ENCODE measurements at places on chromosomes 3 and 15. TPM values are rescaled to one million over a fixed set of nuclear protein-coding genes. Genes with fewer than 3 reads are reported as not detected.

DNA sequence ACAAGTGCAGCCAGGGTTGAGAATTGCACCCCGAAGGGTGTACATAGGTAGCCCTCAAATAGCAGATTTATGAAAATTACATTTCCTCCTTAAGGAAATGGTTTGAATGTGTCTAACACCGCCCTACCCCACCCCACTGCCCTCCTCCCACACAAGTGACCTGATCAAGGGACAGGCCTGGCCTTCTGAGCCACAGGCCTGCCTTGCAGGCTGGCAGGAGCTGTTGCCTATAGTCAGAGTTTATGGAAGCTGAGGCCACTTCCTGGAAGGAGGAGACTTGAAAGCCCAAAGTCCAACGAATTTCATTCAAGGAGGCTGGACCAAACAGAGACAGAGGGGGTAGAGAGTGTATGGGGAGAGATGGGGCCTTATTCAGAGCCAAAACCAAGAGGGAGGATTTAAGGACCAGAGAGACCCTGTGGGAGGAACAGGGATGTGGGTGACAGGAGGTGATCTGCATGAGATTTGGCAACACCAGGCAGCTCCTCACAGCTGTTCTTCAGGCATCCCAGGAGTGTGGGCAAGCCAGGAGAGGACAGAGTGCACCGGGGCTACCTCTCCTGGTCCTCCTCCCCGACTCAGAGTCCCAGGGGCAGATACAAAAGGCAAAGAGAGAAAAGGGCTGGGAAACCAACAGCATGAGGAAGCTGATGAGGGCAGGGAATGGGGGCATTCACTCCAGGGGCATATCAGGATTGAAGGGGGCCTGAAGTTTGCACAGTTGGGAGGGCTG is 100.4 kb upstream of the HES1 start:
- DNase-seq, result no peak

- DNase-seq, result no peak
Observed at GRCh38 chr15:69299943-69300588, 1.4 kb downstream of the PAQR5 start.

GRCh38 chr15:96896766-96897165 is 566.3 kb downstream of the NR2F2 start:
- DNase-seq, result no peak

- DNase-seq, result no peak
Observed at GRCh38 chr3:38630606-38631005, 18.9 kb downstream of the SCN5A start.

DNA sequence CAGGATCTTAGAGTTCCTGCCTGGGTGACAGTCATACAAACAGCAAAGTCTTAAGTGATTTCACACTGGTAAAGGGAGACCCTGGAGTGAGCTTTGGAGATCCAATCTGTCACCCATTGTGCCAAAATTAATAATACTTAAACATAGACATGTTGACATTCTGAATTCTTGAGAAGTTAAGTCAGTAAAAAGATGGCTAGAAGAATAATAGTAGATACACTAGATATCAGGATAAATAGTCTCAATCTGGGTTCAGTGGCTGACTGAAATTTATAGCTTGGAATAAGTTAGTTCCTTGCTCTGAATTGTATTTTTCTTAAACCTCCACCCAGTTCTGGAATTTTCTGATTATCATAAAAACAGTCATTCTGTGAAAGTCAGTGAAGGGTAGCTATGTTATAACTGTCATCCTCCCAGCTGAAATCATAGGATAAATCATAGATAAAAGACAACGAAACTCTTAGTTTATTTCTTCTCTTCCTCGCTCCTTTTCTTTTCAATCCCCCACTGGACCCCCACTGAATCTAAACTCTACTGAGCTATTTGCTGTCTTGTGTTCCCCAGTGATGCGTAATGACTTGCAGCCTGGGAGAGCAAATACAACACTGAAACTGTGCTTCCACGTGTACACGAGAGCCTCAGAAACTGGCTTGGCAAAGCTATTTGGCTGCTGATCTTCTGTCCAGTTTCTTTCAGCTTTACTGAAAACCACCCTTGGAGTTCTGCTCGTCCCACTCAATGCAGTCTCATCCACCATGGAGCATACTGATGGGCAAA is 175.4 kb upstream of the TP63 start:
- no peak for DNase-seq

DNA sequence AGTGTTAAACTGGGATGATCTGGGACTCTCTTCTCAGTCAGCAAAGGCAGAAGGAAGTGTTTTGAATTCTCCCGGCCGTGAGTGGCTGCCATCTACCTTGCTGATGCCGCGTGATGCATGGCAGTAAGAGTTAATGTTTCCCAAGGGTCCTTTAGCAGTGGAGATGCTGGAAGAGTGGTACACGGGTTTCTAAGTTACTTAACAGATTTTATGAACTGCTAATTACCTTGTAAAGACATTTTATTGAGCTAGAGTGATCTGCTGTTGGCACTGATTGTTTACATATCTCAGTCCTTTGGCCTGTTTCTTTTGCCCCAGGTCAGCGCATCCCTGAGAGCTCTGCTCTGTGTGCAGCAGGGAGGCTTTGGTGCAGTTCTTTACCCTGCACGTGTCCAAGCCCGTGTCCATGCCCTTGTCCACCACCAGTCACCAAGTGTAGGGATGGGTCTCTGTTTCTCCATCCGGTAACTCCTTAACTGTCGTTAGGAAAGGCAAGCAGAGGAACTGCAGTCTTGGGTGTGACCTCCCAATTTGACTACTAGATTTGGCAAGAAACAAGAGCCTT is 172.3 kb downstream of the SLCO3A1 start:
- no peak for DNase-seq

GRCh38 chr15:63944681-63944955 is 101.7 kb downstream of the DAPK2 start:
- no peak for DNase-seq

DNA sequence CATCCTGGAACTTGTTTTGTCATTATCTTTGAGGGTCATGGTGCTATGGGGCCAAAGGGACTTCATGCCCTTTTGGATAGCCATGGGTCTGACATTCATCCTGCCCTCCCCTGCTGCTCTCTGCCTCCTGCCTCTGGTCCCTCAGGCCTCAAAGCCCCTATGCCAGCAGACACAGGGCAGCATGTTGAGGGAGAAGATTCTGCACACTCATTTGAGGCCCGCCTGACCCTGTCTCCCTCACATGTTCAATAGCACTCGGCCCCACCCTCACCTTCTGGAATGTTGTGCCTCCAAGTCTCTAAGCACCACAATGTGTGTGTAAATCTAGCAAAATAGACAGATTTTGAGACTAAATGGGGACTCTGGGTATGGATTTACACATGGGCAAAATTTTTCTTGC is 178.7 kb upstream of the ANKRD28 start:
- no peak for DNase-seq

GRCh38 chr3:175655351-175655750 is 796.2 kb downstream of the NAALADL2 start:
- no peak for DNase-seq

DNA sequence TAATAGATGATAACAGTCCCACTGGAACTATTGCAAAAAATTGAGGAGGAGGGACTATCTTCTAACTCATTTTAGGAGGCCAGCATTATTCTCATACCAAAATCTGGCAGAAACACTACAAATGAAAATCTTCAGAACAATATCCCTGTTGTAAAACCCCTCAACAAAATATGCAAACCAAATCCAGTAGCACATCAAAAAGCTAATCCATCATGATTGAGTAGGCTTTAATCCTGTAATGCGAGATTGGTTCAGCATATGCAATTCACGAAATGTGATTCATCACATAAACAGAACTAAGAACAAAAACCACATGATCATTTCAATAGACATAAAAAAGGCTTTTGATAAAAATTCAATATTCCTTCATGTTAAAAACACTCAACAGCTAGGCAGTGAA is 23.9 kb upstream of the PLSCR2 start:
- DNase-seq, result no peak

DNA sequence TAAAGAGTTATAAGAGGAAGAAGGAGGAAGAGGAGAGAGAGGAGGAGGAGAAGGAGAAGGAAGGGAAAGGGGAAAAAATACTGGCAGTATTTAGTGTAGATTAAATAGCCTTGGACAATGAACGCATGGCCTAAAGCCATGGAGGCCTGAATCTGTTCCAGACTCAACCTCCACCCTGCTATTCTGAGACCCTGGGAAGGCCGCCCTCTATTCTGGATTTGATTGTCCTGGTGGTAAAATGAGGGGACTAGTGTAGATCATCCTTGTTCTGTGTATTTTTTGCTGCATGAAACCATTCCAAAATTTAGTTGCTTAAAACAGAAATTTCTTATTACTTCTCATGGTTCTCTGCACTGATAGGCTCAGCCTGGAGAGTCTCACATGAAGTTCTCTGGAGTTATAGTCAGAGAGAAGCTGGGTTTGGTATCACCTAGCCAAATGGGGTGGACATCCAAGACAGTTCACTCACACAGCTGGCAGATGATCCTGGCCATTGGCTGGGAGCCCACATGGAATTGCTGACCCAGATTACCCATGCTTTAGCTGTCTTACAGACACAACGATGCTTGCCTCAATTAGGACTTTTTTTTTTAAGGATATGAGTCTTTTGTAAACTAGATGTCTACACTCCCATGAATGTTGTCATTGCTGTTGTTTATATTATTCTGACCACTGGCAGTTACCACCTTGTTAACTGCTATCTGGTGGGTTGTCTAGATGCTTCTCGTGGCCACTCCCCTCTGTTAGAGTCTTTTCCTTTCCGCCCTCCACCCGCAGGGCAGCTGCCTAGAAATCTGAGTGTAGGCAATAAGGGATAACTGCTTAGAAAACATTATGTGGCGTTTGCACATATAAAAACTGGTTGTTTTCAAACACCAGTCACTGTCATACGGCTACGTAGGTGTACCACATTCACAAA is 149.9 kb downstream of the SST start:
- DNase-seq, result no peak

- DNase-seq, result no peak
Observed at GRCh38 chr3:156425651-156426050, 129.3 kb downstream of the SSR3 start.

DNA sequence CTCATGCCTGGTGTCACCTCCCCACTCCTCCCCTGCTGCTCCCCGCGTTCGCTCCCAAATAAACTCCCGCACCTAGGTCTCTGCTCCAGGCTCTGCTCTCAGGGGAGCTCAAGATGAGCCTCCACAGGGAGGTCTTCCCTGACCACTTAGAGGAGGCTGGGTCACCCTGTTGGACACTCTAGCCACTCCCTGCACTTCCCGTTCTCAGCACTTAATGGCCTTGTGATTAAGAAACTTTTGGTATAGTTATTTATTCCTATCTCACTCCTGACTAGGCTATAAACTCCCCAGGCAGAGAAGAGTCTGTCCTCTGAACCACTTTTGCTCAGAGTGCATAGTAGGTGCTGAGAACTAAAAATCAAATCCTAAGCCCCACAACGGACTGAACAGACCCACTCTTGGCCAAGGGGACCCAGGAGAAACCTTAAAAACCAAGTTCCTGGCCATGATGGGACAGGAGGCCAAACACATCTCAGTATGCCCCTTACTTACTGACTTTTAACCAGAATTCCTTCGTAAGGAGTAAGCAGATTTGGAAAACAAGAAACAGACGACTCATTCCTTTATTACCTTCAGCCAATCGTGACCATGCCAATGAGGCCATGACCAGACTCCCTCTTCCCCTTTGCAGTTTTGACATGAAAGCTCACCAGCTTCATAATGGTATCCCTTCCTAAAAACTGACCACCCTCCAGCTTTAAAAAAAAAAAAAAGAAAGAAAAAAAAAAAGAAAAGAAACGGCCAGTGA is 69.0 kb upstream of the HRH1 start:
- DNase-seq, result no peak

- DNase-seq, result no peak
Observed at GRCh38 chr15:72516777-72517176, 42.6 kb downstream of the ARIH1 start.

DNA sequence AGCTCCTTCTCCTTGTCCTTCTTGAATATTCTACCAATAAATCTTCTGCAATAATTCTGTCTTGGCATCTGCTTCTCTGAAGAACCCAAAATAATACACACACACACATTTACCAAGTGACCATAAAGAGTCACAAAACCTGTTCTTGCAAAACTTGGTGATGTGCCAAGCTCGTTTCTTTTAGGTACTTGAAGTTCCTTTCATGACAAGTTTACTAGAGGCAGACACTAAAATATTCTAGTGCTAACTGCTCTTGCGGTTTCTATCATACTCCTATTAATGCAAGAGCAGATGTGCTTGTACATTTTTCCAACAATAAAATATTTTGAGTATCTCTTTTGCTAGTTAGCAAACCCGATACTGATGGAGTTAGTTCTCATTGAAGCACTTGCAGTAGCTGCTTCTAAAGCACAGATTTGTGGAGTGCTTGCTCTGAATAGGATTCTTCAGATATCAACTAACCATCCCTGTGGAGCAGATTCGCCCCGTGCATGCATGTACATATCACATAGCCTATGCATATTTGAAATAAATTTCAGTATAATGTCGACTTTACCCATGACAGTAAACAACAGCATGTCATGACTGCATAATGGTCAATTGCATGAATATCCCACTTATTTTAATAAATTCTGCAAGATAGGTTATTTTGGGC is 23.2 kb downstream of the HHLA2 start:
- DNase-seq, result no peak

- no peak for DNase-seq
Observed at GRCh38 chr3:142105991-142106390, 43.4 kb downstream of the TFDP2 start.

GRCh38 chr15:29573197-29573838 is 248.9 kb downstream of the TJP1 start:
- DNase-seq, result no peak

GRCh38 chr15:49987198-49987785 is 131.7 kb downstream of the ATP8B4 start:
- DNase-seq, result no peak

DNA sequence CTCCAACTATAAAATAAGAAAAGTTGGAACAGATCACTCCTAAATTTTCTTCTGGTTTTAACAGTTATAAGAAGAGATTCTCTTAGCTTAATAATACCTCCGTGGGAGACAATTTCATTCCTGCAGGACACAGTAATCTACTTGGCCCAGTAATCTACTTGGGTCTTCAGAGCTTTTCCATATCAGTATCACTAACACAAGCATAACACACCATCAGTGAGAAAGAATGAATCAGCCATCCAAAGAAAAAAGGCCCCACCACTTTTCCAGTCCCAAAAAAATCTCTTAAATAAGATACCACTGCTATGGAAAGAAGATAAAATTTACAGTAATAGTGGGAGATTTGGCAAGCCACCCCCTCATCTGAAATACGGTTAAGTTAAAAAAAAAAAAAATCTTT is 20.2 kb downstream of the SIN3A start:
- no peak for DNase-seq

GRCh38 chr3:43710607-43711006 is 19.9 kb downstream of the ABHD5 start:
- no peak for DNase-seq

GRCh38 chr3:9769426-9770275 is at the start of gene CAMK1:
Gene CAMK1, minus strand, starts transcription at chr3:9769947. Its CDS starts 2,198 bp downstream, at chr3:9767749.
- peak; percentile 93 for DNase-seq

Gene PCYT1A
- total RNA-seq, result 97.9 TPM

Gene CCDC12
- 33.1 TPM for total RNA-seq

Gene CILP
- 27.3 TPM for total RNA-seq

Gene NMB
- 67.0 TPM for total RNA-seq

Gene CACNA2D2
- total RNA-seq, result 0.45 TPM

Gene GPR87
- total RNA-seq, result not detected

Gene RAD51
- total RNA-seq, result 0.32 TPM

Gene EOMES
- total RNA-seq, result 0.42 TPM
